Tibial nerve (tissue), 4 donors: ENCODE measurements at places on chromosomes 11 and 22.

DNA sequence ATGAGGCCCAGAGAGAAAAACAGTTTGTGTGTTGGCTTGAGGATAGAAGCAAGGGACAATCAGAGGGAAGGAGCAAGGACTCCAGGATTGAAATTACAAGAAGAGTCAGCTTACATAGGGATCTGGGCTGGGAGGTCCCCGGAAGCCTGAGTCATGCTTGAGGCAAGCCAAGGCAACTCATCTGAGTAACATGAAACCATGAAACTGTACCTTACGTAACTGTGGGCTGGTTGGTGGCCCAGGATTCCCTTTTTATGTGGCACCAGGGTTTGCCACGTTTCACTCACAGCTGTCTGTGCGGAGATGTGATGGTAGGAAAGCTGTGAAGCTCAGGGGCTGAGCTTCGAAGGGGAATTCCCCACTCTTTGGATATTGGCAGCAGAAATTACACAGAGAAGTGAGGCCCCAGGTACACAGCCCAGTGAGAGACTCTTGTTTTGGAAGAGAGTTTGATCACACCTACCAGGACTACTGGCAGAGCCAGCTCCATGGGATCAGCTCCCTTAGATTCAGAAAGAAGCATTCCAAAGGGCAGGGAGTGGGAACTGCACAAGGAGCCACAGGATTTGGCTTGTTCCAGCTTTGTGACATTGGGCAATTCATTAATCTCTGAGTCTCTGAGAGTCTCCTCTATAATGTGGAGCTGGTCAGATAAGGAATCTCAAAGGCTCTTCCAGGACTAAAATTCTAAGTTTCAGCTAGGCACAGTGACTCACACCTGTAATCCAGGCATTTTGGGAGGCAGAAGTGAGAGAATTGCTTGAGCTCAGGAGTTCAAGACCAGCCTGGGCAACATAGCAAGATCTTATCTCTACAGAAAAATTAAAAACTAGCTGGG lies 7.8 kb downstream of the SLC5A1 start:
- H3K4me1 ChIP-seq = no peaks in the 10 kb centered on the region
- no peak overlapping the region for H3K4me3 ChIP-seq
- no peak overlapping the region for H3K27ac ChIP-seq
- no peaks in the 10 kb centered on the region for H3K27me3 ChIP-seq
- DNase-seq = peak; percentile 22

GRCh38 chr22:48702573-48703264 lies 1125.0 kb downstream of the BRD1 start:
- H3K27me3 ChIP-seq = no peaks in the 10 kb centered on the region
- no peak overlapping the region for H3K4me3 ChIP-seq
- H3K4me1 ChIP-seq = no peaks in the 10 kb centered on the region
- peak; percentile 63 for DNase-seq
- peaks cover 5% of the 10 kb centered on the region for H3K36me3 ChIP-seq

DNA sequence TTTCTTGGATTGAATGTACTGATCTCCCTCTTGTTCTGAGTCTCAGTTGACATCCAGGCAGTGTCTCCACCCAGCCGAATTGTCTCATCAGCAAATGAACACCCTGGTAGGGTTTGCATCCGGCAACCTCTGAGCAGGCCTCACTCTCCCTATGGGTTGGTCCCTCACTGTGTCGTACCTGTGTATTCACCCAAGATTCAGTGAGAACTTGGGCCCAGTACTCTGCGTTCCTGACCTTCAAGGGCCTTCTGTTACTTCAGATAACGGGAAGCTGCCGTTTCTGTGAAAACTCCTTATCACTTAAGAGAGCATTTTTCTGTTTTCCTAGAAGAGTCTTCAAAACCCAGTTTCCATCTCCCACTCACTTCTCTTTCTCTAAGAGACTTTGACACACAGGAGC lies 915.6 kb downstream of the TBC1D22A start:
- H3K4me3 ChIP-seq = no peak overlapping the region
- no peaks in the 10 kb centered on the region for H3K36me3 ChIP-seq

- peaks cover 25% of the 10 kb centered on the region for H3K27me3 ChIP-seq
- DNase-seq = peak; percentile 71
- H3K4me1 ChIP-seq = peaks cover 31% of the 10 kb centered on the region
- peaks cover 10% of the 10 kb centered on the region for H3K36me3 ChIP-seq
- peak overlapping the region; percentile 84 for H3K27ac ChIP-seq
These were observed 759 bp upstream of the PEX16 start for GRCh38 chr11:45918331-45918941.

- H3K27ac ChIP-seq = no peak overlapping the region
- H3K27me3 ChIP-seq = peaks cover 24% of the 10 kb centered on the region
- H3K36me3 ChIP-seq = no peaks in the 10 kb centered on the region
- no peaks in the 10 kb centered on the region for H3K4me1 ChIP-seq
These were observed 3.5 kb upstream of the POU2F3 start for GRCh38 chr11:120236169-120237107.
